ENCODE measurements at places on chromosomes 11 and 22. TPM values are rescaled to one million over a fixed set of nuclear protein-coding genes. Genes with fewer than 3 reads are reported as not detected.

DNA sequence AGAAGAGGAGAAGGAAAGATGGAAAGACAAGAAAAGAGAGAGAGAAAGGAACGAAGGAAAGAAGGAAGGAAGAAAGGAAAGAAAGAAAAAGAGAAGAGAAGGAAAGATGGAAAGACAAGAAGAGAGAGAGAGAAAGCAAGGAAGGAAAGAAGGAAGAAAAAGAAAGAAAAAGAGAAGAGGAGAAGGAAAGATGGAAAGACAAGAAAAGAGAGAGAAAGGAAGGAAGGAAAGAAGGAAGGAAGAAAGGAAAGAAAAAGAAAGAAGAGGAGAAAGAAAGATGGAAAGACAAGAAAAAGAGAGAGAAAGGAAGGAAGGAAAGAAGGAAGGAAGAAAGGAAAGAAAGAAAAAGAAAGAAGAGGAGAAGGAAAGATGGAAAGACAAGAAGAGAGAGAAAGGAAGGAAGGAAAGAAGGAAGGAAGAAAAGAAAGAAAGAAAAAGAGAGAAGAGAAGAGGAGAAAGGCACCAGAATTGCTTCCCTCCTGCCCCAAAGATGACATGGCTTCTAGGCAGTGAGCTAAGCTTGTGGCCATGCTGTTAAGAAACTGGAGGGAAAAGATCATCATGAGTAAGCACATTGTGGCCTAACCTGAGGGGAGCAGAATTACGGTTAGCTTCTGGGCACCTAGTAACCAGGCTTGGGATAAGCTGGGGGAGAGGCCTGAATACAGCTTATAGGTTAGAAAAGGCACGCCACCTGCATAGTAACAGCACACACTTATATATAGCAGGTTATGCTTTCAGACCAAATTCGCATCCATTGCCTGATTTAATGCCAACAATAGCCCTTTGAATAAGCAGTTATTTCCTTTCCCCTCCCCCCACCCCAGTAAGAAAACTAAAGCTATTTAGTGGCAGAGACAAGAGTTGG, 2.3 kb upstream of the ST3GAL4 start:
- H3K4me1 ChIP-seq: peaks cover 30% of the 10 kb centered on the region
- peak overlapping the region; percentile 46 for H3K27ac ChIP-seq
- DNase-seq: peak; percentile 69

DNA sequence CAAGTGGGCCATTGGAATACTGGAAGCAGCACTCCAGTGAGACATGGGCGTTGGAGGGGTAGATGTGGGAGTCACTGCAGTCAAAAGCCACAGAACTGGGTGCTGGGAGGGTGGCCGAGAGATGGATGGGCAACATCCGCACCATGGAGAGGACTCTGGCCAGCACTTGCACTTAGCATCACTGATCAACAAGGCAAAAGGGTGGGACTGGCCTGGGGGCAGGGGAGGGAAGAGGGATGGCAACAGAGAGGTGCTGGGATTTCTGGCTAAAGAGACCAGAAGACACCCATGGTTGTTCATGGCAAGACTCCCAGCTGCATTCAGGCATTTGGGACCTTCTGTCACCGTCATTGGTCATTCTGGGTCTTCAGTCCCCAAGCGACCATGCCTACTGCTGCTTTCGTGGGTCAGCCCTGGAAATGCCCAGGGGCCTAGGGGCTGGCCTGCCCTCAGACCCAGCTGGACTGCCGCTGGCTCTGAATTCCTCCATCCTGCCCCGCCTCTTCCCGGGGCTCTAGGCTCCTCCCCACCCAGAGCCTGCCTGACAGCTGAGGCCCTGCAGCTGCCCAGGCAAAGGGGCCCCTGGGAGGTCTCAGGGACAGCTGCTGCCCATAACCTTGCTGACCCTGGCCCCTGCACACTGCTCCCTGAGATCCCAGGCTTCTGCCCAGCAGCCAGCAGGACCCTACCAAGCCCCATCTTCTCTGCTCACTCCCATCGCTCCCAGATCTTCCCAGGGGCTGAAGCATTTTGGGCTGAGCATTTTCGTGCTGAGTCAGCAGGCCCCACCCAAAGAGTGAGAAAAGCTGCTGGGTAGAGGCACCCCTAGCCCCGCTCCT, 13.0 kb upstream of the CDC42EP2 start:
- H3K4me3 ChIP-seq: no peak overlapping the region
- H3K27ac ChIP-seq: peak overlapping the region; percentile 80
- peak; percentile 82 for DNase-seq
- H3K36me3 ChIP-seq: peaks cover 13% of the 10 kb centered on the region
- peaks cover 42% of the 10 kb centered on the region for H3K4me1 ChIP-seq

GRCh38 chr11:46294365-46295309, 17.2 kb downstream of the CREB3L1 start:
- peak overlapping the region; percentile 96 for H3K27ac ChIP-seq

DNA sequence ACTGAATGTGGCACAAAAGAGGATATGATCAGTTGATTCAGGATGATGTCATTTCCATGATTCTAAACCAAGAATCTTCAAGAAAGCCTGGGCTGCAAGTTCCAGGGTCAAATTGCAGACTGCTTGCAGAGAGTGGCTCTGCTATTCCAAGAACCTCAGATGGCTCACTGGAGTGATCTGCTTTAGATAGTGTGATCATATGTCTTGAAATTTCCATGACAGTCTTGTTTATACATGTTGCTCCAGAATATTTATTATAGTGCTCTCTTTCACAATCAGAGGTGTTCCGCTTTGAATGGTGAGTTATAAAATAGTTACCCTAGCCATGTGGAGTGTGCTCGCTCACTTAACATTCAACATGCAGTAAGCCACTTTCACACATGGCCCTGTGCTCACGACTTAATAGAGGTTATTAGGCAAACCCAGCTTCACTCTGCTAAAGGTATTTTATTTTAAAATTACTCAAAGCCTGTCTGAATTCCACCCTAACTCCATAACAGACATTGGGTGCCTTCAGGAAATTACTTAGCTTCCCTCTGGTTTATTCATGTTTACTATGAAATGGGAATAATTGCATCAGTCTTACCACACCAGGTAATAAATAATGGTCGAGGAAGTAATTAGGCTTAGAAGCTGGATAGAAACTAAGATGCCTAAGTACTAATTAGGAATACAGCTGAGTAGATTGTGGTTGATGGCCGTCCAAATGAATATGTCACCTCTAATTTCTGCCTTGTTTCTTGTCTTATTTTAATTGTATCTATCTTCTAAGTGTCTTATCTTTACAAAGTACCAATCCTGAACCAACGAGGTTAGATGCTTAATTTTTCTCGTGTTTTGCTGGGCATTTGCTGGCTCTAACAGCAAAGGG, 187.9 kb downstream of the ETS1 start:
- H3K27ac ChIP-seq: no peak overlapping the region
- H3K4me3 ChIP-seq: no peak overlapping the region
- H3K27me3 ChIP-seq: no peaks in the 10 kb centered on the region

DNA sequence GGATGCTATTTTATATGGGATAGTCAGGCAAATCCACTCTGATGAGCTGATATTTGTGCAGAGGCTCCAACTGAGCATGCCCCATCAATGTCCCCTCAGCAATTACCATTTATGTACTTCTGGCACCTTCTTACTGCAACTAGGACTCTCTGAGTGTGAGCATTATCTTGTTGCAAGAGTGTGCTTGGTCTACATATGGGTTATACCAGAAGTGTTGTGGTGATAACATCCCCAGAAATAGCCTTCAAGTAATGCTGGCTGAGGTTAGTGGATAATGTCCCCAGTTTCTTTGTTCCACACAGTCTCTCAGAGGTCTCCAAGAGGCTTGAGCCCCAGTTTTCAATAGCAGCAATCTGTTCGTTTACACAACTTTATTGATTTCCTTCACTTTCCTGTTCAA, 408.6 kb downstream of the JRKL start:
- H3K36me3 ChIP-seq: no peaks in the 10 kb centered on the region
- no peak for DNase-seq
- H3K4me1 ChIP-seq: no peaks in the 10 kb centered on the region
- no peak overlapping the region for H3K4me3 ChIP-seq
- no peaks in the 10 kb centered on the region for H3K27me3 ChIP-seq

DNA sequence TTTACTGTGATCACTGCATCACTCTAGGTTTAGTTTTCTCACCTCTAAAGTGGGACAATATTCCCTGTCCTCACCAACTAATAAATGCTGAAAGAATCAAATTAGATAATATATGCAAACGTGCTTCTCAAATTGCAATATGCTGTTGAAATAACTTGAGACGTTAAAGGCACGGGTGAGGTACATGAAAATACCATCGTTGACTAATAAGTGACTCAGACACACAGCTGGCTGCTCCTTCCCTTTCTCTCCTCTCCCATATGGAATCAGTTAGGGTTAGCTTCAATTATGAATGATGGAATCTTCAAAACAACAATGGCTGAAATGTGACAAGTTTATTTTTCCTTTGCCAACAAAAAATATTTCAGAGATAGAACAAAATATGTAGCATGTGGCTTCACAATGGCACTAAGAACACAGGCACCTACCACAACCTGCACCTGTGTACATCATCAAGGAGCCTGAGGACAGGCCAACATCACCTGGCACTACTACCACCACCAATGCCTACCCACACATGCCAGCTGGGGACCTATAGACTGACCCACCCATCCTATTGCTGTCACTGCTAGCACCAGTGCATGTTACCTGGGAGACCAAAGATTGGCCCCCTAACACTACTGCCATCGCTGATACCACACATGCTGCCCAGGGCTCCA, 13.7 kb downstream of the GDPD4 start:
- no peak overlapping the region for H3K4me3 ChIP-seq
- DNase-seq: peak; percentile 92
- no peaks in the 10 kb centered on the region for H3K27me3 ChIP-seq
- H3K4me1 ChIP-seq: peaks cover 13% of the 10 kb centered on the region
- H3K36me3 ChIP-seq: no peaks in the 10 kb centered on the region

- no peaks in the 10 kb centered on the region for H3K4me1 ChIP-seq
- no peak overlapping the region for H3K4me3 ChIP-seq
- H3K27me3 ChIP-seq: no peaks in the 10 kb centered on the region
- DNase-seq: no peak
- no peak overlapping the region for H3K27ac ChIP-seq
Observed at GRCh38 chr11:72354356-72355115, 79.8 kb downstream of the CLPB start.

- H3K4me3 ChIP-seq: no peak overlapping the region
- H3K4me1 ChIP-seq: no peaks in the 10 kb centered on the region
- H3K27me3 ChIP-seq: no peaks in the 10 kb centered on the region
- no peak for DNase-seq
Observed at GRCh38 chr11:29957431-29957830, 59.4 kb downstream of the KCNA4 start.

GRCh38 chr11:10722307-10722706, 28.7 kb upstream of the CTR9 start:
- no peaks in the 10 kb centered on the region for H3K36me3 ChIP-seq
- H3K4me3 ChIP-seq: no peak overlapping the region
- H3K4me1 ChIP-seq: peaks cover 5% of the 10 kb centered on the region
- no peaks in the 10 kb centered on the region for H3K27me3 ChIP-seq
- no peak overlapping the region for H3K27ac ChIP-seq
- DNase-seq: no peak

- no peaks in the 10 kb centered on the region for H3K36me3 ChIP-seq
- H3K27me3 ChIP-seq: no peaks in the 10 kb centered on the region
- H3K27ac ChIP-seq: no peak overlapping the region
- no peak overlapping the region for H3K4me3 ChIP-seq
- H3K4me1 ChIP-seq: no peaks in the 10 kb centered on the region
- no peak for DNase-seq
Observed at GRCh38 chr11:2474059-2474901, 29.5 kb downstream of the KCNQ1 start.

GRCh38 chr22:39446239-39446721, 10.5 kb upstream of the MGAT3 start:
- no peaks in the 10 kb centered on the region for H3K4me1 ChIP-seq
- no peak for DNase-seq
- H3K36me3 ChIP-seq: no peaks in the 10 kb centered on the region
- H3K4me3 ChIP-seq: no peak overlapping the region
- no peak overlapping the region for H3K27ac ChIP-seq
- H3K27me3 ChIP-seq: no peaks in the 10 kb centered on the region

DNA sequence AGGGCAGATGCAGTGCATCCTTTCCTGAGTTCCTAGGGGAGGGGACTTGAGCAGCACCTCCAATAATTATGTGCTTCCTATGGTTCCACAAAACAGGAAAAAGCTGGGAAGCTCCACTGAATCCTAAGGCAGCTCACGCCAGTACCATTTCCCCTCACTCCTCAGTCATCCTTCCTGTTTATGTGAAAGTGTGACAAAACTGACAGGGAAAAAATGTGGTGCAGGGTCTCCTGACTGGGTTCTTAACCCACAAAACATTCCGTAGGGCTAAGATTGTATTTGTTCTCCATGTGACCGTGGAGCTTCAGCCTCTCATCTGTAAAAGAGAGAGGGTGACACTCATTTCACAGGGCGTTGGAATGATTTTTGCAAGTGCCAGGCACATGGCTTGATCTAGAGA, 12.2 kb upstream of the LYVE1 start:
- H3K27ac ChIP-seq: no peak overlapping the region
- H3K36me3 ChIP-seq: peaks cover 1% of the 10 kb centered on the region
- H3K4me3 ChIP-seq: no peak overlapping the region
- no peaks in the 10 kb centered on the region for H3K4me1 ChIP-seq
- DNase-seq: no peak
- no peaks in the 10 kb centered on the region for H3K27me3 ChIP-seq

- H3K4me3 ChIP-seq: no peak overlapping the region
- peaks cover 3% of the 10 kb centered on the region for H3K27me3 ChIP-seq
- H3K27ac ChIP-seq: no peak overlapping the region
- no peak for DNase-seq
Observed at GRCh38 chr11:70088735-70089250, 10.7 kb downstream of the ANO1 start.

GRCh38 chr11:109027851-109028250, 363.0 kb downstream of the DDX10 start:
- no peaks in the 10 kb centered on the region for H3K36me3 ChIP-seq
- no peak for DNase-seq
- H3K4me1 ChIP-seq: no peaks in the 10 kb centered on the region
- no peak overlapping the region for H3K27ac ChIP-seq
- H3K27me3 ChIP-seq: no peaks in the 10 kb centered on the region
- no peak overlapping the region for H3K4me3 ChIP-seq

GRCh38 chr11:35107861-35108260, 31.1 kb upstream of the CD44 start:
- H3K4me1 ChIP-seq: peaks cover 10% of the 10 kb centered on the region
- no peaks in the 10 kb centered on the region for H3K36me3 ChIP-seq
- no peaks in the 10 kb centered on the region for H3K27me3 ChIP-seq
- no peak for DNase-seq
- H3K4me3 ChIP-seq: no peak overlapping the region

DNA sequence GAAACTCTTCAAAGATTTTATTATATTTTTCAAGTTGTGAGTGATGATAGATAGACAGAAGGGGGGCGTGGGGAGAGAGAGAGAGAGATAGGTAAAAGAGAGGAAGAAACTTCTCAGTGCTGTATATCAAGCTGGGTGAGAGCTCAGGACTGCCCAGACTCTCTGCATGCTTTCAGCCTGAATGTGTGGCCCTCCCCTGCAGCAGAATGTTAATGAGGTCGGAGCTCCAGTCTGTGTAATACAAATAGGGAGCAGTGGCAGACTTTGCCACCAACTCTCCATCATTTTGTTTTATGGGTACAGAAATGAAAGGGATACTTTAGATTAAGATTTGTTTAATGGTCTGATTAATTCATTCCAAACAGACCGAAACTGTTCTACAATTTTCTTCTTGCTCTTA, 752.8 kb downstream of the OPCML start:
- no peak overlapping the region for H3K4me3 ChIP-seq
- no peaks in the 10 kb centered on the region for H3K36me3 ChIP-seq
- no peak for DNase-seq
- no peaks in the 10 kb centered on the region for H3K27me3 ChIP-seq
- no peaks in the 10 kb centered on the region for H3K4me1 ChIP-seq

Gene OR56A1
- total RNA-seq: not detected

Gene MUC5B
- total RNA-seq: not detected

Gene APLNR
- not detected for total RNA-seq

Gene KRTAP5-11
- total RNA-seq: not detected

Gene DEUP1
- under 0.01 TPM for total RNA-seq

Gene OR4A15
- total RNA-seq: not detected

Gene DDIAS
- total RNA-seq: 0.26 TPM
